HuH-7.5 (cell line): ENCODE measurements at places on chromosomes 5 and 9.

- DNase-seq, result no peak
Observed at GRCh38 chr5:124365361-124365801, 381.1 kb downstream of the ZNF608 start.

- DNase-seq, result no peak
Observed at GRCh38 chr5:116569999-116570398, 4.6 kb downstream of the SEMA6A start.

DNA sequence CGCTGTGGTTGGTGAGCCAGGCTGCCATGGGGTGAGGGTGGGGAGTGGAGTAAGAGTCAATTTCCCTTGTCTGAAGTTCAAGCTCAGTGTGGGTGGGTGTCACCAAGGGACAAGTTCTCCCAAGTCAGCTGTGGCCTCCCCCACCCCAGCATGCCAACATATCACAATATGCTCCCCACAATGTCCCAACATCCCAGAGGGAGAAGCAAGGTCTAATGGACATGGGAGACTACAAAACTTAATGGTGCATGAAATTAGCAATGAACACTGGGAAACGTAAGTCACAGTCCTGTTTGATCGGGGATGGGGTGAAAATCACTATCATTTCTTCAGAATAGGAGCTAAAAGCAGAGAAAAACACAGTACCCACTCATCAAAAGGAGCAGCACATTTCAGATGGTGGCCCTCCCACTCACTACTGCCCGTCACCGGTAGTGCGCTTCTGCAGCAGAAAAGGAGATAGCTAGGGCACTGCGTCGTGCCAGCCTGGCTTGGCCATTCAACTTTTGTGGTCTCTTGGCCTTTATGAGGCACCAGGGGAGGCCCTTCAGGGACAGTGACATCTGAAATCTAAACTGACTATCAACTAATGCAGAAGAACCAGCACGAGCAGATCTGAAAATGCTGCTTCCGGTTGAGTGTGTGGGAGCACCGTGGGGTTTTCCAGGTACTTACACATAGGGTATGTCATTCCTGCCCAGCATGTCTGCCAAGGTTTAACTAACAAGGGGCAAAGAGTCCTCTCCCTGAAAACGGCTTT lies 20.5 kb upstream of the NDFIP1 start:
- no peak for DNase-seq

GRCh38 chr5:67378256-67378655 lies 181.7 kb upstream of the CD180 start:
- DNase-seq, result no peak

DNA sequence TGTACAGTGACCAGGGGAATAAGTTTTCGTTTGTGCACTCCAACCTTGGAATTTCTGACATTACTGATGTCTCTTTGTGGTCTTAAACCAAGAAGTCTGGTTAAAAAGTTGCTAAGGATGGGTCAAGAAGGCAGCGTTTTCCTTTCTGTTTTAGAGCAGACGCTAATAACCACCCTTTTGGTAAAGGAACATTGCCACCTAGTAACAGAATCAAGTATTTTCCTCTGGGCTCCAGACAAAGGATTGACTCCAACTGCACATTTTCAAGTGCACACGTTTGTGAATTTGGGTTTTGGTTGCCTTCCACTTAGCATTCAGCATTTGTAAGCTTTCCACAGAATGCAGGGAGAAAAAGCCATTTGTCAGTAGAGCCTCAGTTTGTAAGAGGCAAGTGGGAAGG lies 22.2 kb upstream of the CEP78 start:
- DNase-seq, result no peak

DNA sequence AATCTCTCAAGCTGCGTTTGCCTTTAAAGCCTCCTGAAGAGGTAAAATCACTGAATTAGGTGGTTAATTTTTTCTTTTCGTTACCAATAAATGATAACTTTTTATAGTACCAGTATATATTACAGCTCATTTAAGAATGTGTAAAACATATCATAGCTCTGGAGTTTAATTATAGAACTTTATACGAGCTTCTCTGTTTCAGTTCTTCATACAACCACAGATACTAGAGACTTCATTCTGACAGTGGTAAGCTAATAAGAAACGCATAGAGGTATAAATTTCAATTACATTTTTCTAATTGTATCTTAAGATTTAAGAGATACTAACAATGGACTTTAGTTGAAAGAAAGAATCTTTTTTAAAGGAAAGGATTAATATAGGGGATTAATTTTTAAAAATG lies 73.9 kb downstream of the PBX3 start:
- no peak for DNase-seq

DNA sequence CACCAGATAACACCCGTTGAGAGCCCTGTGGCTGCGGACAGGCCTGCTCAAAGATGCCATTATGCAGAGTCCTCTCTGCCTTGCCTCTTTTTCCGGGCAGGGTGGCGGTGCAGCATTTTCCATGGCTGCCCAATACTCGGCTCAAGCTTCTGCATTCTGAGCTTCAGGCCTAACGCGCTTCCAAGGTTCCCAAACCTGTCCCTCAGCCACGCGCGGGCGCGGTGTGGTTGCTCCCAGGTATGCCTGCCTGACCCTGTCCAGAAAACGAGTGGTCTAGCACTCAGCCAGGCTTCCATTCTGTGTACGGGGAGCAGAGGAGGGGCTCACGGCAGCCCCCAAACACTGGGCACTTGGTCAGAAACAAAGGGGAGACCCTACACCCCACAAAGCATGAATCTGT lies 27.9 kb upstream of the CNOT6 start:
- DNase-seq, result no peak

DNA sequence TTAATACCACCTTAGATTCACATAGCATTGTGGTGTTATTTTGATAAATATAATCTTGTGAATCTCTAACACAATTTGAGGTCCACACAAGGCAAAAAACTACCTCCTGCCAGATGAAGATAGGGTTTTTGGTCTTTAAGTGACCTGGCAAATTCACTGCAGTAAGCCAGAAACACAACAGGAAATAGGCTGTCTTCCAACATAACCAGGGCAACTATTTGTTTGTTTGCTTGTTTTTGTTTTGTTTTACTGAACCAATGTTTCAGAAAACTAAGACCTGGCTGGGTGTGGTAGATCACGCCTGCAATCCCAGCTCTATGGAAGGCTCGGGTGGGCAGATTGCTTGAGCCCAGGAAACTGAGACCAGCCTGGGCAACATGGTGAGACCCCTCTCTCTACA lies 95.5 kb downstream of the USP20 start:
- no peak for DNase-seq

- DNase-seq, result no peak
Observed at GRCh38 chr5:172071309-172071875, 65.0 kb upstream of the FBXW11 start.

DNA sequence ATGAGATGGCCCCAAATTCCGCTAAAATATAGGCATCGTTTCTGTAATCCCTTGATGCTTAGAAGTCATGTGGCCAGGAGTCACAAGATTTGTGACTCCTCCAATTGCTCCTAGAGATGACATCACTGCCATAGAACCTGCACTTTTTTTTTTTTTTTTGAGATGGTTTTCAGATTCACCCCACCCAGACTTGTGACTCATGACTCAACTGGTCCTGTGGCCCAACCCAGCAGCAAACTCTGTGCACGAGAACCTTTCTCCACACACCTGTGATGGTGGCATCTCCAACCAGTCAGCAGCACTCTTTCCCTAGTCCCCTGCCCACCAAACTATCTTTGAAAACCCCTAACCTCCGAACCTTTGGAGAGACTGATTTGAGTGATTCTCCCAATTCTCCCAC lies 414.0 kb downstream of the MED10 start:
- DNase-seq, result no peak

DNA sequence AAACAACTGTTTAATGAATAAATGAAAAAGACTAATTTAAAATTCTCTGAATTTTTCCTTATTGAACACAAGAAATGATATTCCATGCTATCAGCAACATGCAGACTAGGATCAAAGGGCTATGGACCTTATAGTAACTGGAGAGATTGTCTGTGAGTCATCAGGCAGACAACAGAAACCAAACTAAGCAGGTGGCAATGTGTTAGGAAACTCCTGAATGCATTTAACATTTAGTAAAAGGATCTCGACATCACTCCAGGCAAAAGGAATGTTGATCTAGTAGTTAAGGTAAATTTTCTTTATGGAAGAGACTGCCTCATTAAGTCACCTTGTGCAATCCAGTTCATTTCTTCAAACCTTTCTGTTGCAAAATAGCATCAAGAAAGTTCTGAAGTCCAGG lies 58.4 kb downstream of the ARL15 start:
- DNase-seq, result no peak

- no peak for DNase-seq
Observed at GRCh38 chr9:73980754-73981153, 516.4 kb upstream of the RORB start.

- DNase-seq, result no peak
Observed at GRCh38 chr5:88740604-88741185, 142.3 kb downstream of the MEF2C start.

- peak; percentile 26 for DNase-seq
Observed at GRCh38 chr5:170791325-170791954, 7.9 kb downstream of the GABRP start.

GRCh38 chr5:40649463-40650030 lies 30.2 kb upstream of the PTGER4 start:
- no peak for DNase-seq

- no peak for DNase-seq
Observed at GRCh38 chr5:54785729-54786591, 199.4 kb downstream of the ESM1 start.

DNA sequence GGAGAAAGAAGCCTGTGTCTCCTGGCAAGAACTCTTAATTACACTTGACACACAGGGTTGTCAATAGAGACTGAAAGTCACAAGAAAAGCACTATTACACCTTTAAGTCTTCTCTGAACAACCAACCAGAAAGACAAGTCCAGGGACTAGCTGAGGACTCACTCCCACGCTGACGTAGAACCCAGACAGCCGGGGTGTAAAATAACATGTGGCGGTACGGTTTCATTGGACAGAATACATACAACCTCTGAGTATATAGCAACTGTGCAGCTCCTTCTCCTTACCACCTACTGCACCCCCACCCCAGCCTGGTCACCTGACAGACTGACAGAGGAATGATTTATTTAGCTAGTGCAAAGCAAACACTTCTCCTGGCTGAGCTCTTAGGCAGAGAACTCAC lies 103.4 kb upstream of the RASEF start:
- peak; percentile 18 for DNase-seq

GRCh38 chr5:35979715-35980114 lies 11.5 kb downstream of the UGT3A1 start:
- no peak for DNase-seq

- DNase-seq, result no peak
Observed at GRCh38 chr9:117095081-117095480, 319.8 kb downstream of the ASTN2 start.
